ENCODE measurements at places on chromosomes 2 and 18.

GRCh38 chr2:204184226-204184625, 247.7 kb downstream of the ICOS start:
- no peak for DNase-seq

GRCh38 chr18:44341759-44342158, 338.9 kb upstream of the SETBP1 start:
- no peak for DNase-seq

DNA sequence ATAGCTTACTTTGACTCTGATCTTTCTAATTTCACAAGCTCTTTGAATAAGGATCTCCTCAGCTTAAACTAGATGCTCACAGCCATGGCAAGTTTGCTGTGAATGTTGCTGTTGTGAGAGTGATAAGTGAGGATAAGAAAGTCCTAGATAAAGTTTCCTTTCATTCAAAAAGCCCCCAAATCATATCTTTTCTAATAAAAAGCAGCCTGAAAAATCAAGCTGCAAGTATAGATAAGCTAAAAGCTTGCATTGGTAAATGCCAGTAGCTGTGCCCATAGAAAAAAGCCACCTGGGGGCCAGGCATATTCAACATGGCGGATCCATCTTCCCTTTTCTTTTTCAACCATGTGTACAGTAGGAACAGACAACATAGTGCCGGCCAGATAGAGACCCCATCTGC, 4.3 kb downstream of the NLRC4 start:
- DNase-seq: no peak

DNA sequence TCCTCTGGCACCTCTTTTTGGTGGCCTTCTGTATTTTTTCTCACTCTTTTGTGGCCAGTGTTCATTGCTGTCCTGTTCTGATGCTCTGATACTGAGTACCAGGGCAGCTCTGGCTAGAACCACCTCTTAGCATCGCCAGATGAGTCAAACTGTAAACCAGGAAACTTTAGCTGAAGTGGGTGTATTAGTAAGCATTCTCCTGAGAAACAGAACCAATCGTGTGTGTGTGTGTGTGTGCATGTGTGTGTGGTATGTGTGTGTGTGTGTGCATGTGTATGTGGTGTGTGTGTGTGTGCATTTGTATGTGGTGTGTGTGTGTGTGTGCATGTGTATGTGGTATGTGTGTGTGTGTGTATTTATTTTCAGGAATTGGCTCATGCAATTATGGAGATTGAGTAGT, 166.3 kb upstream of the SKOR2 start:
- no peak for DNase-seq

DNA sequence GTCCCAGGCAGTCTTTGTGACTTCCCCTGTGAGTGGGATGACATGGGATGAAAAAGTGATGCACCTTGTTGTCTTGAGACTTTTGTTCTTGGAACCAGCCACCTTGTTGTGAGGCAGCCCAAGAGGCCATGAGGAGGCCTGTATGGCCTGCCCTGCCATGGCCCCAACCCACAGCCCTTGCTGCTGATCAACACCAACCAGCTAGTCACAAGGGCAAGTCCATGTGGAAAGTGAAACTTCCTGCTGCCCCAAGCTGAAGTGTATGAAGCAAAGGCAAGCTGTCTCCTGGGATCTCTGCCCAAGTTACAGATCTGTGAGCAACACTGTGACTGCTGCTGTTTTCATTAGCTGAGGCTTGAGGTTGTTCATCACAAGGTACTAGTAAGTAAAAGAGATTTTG, 21.6 kb downstream of the TMEM18 start:
- no peak for DNase-seq

DNA sequence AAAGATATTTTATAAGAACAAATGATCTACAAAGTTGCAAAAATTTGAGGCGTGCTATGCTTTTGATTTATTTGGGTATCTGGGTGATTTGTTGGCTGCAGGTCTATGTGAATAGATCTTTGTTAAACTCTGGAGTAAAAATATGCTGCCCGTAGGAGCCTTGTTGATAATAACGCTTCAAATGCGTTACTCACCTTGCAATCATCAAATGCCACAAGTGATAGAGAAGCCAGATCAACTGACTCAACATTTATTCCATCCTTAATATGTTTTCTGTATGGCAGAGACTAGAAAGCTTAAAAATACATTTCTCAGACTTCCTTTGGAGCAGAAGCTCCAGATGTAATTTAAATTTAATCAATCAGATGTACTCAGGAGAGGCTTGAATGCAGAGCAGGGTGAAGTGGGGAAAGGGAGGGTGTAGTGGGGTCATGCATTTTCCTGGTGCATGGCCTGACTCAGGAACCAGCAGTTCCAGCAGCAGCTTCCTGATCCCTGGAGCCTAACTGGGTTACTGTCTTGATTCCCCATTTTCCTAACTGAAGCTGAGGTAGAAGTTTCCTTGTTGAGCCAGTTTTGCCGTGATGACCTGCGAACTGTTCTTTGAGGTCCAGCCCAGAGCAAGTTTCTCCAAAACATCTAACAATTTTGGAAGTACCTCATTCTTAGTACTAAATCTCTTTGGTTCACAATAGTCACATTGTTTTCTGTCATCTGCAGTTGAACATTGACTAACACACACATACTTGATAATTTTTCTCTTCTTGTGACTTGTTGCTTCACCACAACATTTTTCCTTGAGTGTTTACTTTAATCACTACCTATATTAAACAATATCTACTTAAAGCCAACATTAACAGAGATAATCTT, 284.7 kb upstream of the CWC22 start:
- DNase-seq: no peak

- no peak for DNase-seq
Measured at GRCh38 chr18:64986906-64987495, 763.8 kb upstream of the CDH7 start.

GRCh38 chr2:16395601-16396000, 270.0 kb downstream of the CYRIA start:
- DNase-seq: no peak

DNA sequence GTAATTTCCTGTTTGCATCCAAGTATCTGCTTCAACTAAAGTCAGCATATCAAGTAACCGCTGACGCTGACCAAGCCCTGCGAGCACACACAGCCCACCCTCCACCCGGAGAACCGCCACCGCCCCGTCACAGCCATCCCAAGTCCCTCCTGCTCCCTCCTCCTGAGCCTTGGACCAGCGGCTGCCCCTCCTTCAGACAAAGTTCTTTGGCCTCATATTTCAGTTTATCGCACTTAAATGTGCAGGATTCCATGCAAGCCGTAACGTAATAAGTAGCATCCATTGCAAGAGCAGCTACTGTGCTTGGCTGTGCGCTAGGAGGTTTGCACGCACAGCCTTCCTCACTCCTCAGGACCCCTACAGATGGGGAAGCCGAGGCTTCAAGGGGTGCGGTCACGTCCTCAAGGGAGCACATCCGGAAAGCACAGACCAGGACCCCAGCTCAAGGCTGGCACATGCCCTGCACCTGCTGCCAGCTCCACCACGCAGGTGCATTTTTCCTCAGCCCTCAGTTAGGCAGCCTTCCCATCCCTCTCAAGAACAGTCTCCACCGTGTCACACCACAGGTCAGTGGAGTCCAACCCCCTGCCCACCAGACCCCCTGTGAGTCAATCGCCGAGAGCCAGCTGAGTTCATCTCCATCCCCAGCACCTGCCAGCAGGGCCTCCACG, 17.1 kb downstream of the PXDN start:
- DNase-seq: no peak

GRCh38 chr2:199465390-199465789, 7.7 kb upstream of the SATB2 start:
- DNase-seq: no peak

DNA sequence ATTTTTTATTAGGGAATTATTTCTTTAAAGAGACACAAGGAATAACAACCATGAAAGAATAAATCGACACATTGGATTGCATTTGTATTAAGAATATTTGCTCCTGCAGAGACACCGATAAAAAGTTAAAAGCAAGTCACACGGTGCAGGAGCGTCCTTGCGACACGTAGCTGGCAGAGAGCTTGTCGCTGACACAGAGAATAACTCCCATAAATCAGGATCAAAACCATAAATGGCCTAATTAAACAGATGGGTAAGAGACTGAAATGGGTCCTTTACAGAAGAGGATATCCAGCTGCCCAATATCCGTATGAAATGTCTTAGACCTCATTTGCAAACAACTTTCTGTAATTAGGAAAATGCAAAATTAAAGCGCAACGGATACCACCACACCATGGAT, 126.1 kb upstream of the SNTG2 start:
- no peak for DNase-seq

GRCh38 chr2:48755473-48755872, at the start of gene LHCGR:
TSS of gene LHCGR (minus strand) at chr2:48755724. CDS start at chr2:48755671, 53 bp downstream.
- no peak for DNase-seq

GRCh38 chr2:152532241-152532640, 185.0 kb downstream of the PRPF40A start:
- no peak for DNase-seq

DNA sequence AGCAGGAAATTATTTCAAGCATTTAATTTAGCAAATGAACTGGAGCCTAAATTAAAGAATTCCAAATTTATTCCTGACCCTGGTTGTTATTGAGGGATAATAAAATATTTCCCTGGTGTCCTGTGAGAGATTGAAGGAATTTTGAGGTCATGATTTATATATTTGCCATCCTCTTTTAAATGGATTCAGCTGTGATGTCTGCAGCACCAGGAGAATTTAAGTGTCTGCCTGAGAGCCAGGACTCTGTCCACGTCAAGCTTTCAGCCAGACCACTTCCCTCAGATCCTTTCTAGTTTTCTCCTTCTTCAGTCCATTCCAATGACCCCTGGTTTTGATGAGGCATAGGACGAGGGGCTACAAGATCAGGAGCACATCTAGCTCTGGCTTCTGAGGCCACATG, 59.9 kb downstream of the INO80C start:
- DNase-seq: no peak

GRCh38 chr18:25062720-25063119, 289.2 kb downstream of the ZNF521 start:
- no peak for DNase-seq

GRCh38 chr18:63213331-63213900, 106.2 kb downstream of the BCL2 start:
- DNase-seq: no peak

- DNase-seq: no peak
Measured at GRCh38 chr2:194619366-194619765, 1037.7 kb upstream of the SLC39A10 start.

DNA sequence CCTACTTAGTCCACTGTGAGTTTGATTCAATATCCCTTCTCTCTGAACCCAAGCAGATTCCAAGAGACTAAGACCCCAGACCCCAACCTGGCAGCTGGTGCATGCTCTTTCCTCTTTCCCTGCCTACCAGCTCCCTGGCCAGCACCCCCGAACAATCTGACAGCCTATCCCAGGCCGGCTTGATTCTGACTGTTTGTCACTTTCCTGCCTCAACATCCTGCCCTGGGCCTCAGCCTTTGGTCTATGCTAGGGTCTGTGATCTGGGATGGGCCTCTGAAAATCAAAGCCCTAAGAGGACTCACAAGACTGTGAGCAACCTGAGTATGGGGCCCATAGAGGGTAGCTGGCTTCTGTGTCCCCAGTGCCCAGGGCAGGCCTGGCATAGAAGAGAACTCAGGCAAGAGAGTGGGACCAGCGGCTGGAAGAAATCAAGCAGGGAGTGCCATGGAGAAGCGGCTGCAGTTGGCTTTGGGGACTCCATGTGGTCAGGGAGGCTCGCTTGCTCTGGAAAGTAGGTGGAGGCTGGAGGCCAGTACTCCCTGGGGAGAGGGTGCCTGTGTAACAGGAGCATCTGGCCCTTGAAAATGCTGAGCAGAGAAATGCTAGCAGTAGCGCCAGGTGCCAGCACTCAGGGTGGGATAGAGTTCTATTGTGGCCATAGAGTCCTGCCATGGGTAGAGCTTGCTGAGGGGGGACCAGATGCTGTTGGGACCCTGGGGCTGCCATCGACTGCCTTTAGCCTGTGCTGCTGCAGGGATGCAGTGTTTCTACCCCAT, 343.9 kb downstream of the DYSF start:
- no peak for DNase-seq

DNA sequence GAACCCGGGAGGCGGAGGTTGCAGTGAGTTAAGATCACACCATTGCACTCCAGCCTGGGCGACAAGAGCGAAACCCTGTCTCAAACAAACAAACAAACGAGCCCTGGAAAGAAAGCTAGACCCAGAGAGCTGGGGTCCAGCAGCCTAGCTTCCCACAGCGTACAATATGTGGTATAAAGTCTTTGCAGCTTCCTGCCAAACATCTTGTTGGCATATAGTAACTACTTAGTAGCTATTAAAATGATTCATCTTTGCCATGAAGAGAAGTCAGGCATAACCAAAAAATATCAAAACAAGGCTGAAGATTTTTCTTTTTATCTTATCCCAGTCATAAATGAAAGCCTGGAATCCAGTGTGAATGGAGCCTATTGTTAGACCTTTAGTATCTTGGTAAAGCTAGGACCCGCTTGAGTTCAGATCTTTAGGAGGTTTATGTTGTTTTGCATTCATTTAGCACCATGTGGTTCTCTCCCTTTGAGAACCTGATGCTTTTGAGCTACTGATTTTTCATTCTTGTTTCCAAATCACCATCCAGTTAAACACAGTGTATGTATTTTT, 139.7 kb upstream of the NOSTRIN start:
- no peak for DNase-seq

GRCh38 chr2:27549303-27549702, 33.5 kb upstream of the ZNF512 start:
- no peak for DNase-seq

DNA sequence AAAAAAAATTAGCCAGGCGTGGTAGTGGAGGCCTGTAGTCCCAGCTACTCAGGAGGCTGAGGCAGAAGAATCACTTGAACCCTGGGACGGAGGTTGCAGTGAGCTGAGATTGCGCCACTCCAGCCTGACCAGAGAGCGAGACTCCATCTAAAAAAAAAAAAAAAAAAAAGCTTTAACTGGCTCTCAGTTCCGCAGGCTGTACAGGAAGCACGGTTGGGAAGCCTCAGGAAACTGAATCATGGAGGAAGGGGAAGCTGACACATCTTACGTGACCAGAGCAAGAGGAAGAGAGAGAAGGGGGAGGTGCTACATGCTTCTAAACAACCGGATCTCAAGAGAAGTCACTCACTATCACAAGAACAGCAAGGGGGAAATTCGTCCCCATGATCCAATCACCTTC, 505.6 kb upstream of the SLC8A1 start:
- DNase-seq: no peak

GRCh38 chr2:138105358-138105757, 141.1 kb downstream of the HNMT start:
- no peak for DNase-seq

- no peak for DNase-seq
Measured at GRCh38 chr18:21052385-21052784, 59.2 kb downstream of the ROCK1 start.

GRCh38 chr18:61322265-61322873, 10.9 kb upstream of the CDH20 start:
- no peak for DNase-seq

DNA sequence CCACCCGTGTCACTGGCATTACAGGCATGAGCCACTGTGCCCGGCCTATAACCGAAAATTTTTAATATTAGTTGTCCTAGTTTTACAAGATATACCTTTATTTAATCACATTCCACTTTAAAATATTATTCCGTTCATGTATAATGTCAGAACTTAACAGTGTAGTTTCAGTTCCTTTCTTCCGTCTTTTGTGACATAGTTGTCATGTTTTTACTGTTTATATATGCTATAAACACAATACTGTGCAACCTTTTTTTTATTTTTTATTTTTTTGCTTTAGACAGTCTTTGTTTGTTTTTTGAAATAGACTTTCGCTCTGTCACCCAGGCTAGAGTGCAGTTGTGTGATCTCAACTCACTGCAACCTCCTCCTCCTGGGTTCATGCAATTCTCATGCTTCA, 129.5 kb upstream of the TTC27 start:
- no peak for DNase-seq
